ENCODE measurements at places on chromosomes 6 and 20.
A peak's percentile ranks its signal among the peaks of the same experiment; 100 is the strongest.

- DNase-seq, result peak; percentile 51
Measured at GRCh38 chr6:31729979-31730630, 1.0 kb upstream of the DDAH2 start.

- no peak for DNase-seq
Measured at GRCh38 chr6:135230711-135231468, 49.8 kb downstream of the MYB start.

DNA sequence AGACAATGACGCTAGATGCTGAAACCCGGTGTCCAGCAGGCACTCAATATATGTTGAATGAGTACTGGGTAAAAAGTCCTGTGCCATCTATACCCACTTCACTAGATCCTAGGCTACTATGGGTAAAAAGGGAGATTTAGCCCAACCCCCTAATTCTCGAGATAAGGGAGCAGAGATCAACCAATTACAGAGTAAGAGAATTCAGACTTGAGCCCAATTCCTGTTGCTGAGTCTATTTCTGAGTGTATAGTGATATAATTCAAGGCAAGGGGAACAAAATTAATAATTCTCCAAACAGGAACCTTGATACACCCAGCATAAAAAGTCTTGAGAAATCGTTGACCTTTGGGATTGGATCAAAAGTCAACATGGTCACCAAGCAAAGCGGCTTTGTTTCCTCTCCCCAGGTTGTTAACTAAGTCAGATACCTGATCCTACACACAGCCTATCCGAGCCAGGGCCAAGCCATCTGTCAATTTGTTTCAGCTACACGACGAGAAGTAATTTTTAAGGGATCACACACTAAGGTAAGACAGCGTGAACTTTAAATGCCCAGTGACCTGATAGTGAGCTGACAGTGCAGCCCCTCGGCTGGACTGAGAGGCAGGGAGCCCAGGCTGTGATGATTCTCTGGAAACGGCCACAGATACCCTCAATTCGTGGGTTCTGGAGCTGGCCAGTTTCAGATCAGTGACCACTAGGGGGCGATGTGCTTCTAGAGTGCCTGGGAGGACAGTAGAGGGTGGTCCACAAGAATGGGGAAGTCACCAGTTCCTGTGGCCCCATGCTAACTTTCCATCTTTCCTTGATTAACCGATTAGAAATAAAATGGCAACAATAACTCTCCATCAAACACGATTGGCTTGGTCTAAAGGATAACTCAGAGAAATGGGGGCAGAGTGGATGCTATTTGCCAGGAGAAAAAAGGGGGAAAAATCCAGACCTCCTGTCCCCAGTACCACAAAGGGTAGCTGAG lies 46.2 kb downstream of the SLC22A23 start:
- peak; percentile 41 for DNase-seq

GRCh38 chr6:126531286-126531685 lies 191.4 kb downstream of the CENPW start:
- no peak for DNase-seq

- DNase-seq, result no peak
Measured at GRCh38 chr20:1844325-1845162, 50.7 kb upstream of the SIRPA start.

GRCh38 chr6:45658958-45659357 lies 281.2 kb upstream of the SUPT3H start:
- DNase-seq, result peak; percentile 17

GRCh38 chr20:10513931-10514575 lies 78.9 kb downstream of the SLX4IP start:
- DNase-seq, result no peak

- peak; percentile 0 for DNase-seq
Measured at GRCh38 chr20:12053353-12053752, 135.7 kb downstream of the BTBD3 start.

- DNase-seq, result no peak
Measured at GRCh38 chr6:10386220-10386619, 28.7 kb downstream of the TFAP2A start.

DNA sequence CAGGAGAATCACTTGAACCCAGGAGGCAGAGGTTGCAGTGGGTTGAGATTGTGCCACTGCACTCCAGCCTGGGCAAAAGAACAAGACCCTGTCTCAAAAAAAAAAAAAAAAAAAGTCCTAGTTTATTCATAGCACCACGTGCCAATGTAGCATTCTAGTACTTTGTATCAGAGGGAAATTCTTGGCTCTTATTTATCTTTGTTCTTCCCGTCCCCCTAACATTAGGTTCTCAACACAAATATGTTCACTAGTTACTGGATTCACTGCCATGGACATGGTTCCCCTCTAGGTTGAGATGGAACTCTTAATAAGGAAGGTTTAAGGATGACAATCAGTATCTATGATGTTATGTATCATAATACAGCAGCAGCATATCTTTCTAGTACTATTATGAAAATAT lies 178.5 kb downstream of the KIF6 start:
- no peak for DNase-seq

- no peak for DNase-seq
Measured at GRCh38 chr6:166806217-166806838, 150.0 kb downstream of the RNASET2 start.

- DNase-seq, result no peak
Measured at GRCh38 chr20:15834857-15835256, 738.4 kb downstream of the KIF16B start.

GRCh38 chr20:42095221-42095620 lies 477.0 kb upstream of the CHD6 start:
- DNase-seq, result no peak

DNA sequence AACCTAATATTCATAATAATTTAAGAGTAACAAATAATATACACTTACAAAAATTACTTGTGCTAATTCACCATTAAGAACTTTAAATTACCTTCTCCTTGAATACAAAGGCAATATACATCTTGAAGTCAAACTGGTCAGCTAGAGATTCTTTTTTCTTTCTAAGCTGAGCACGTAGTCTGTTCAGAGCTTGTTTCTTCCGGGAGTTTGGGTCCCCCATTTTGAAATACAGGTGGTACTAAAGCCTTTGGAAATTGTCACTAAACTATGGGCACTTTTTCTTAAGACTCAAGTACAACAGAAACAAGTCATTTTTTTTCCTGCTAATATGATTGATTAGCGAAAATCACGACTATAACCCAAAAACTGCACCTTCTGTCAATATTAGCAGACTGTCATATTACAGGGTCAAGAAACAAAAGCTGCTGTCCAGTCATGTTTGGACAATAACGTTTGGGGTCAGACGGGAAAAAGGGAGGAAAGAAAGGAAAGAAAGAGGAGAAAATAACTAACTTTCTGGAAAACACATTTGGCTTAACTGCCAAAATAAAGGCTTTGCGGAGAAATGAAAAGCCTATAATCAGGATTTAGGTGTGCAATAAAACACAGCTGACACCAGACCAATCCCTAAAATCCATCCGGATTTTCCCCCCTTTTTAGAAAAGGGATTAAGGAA lies 367 bp downstream of the C6orf62 start:
- DNase-seq, result no peak

- no peak for DNase-seq
Measured at GRCh38 chr20:15563836-15564235, 1009.4 kb downstream of the KIF16B start.

DNA sequence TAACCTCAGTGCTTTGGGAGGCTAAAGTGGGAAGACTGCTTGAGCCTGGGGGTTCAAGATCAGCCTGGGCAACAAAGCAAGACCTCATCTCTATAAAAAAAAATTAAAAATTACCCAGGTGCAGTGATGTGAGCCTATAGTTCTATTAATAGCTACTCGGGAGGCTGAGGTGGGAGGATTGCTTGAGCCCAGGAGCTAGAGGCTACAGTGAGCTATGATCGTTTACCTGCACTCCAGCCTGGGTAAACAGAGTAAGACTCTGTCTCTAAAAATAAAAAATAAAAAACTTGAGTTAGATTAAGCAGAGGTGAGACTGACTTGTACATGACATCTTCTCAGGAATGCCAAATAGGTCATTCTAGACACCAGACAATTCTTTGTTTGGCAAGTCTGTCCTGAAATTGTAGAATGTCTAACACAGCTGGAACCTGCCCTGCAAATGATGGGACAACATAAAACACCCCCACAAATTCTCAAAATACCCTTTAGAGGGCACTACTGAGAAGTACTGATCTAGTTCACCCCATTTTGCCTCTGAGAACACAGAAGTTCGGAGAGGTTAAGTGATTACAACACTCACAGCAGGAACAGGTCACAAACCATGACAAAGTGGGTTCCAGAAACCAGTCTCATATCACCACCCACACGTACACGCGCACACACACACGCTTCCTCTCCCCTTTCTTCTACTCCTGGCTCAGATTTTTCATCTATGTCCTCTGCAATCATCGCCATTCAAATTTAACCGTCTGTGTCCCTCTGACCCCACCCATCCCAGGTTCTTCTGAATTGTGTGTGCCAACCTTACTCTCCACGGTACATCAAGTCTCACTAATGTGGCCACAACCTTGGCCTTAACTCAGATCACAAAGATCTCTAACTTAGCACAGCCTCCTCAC lies 38.3 kb downstream of the ARHGAP18 start:
- peak; percentile 90 for DNase-seq

- no peak for DNase-seq
Measured at GRCh38 chr20:29687438-29687837, 1570.0 kb upstream of the DEFB115 start.

DNA sequence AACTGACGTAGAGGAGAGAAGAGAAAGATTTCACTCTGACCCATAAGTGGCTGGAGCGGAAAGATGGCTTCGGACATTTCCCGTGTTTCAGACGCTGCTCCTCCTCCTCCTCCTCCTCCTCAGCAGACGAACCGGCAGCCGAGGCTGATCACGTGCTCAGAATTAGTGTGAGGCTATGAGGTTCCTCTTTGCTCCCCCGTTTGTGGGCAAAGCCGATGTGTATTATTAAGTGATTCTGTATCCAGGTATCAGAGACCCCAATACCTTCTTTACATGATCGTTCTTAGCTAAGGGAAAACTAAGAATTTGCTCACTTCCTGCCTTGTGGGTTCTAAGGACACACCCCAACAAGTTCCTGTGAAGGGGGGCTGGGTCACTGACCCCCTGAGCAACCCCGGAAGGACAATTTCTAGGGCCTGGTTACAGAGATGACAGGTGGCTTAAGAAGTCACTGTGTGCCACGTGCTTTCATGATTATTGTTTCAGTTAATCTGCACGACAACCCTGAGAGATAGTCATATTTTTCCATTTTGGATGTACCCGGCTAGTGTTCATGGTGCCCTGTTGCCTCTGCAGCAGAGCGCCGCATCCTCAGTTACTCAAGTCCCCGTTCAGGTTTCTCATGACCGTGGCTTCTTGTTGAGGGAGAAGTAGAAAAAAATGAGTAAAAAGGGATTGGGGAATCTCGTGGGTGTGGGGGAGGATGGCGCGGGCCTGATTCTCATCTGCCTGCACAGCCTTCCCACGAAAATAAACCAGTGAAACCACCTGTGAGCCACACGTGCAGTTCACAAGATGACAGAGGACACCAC lies 671.8 kb downstream of the QKI start:
- no peak for DNase-seq

GRCh38 chr6:73041051-73041450 lies 184.2 kb downstream of the KHDC1L start:
- DNase-seq, result no peak

DNA sequence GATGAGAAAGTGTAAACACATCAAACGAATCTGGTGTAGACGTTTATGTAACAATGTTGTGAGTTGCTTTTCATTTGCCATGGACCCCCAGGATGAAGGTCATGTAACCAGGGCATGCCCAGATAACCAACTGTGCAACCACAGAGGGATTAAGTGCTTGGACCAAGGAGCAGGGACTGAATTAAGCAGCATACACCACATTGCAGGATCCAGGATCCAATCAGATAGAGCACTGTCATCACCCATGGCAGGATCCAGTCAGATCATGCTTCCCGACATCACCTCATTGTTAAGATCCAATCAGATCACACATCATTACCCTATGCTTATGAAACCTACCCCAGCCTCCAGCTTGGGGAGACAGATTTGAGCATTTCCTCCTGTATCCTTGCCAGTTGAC lies 74.3 kb upstream of the RCAN2 start:
- DNase-seq, result no peak

DNA sequence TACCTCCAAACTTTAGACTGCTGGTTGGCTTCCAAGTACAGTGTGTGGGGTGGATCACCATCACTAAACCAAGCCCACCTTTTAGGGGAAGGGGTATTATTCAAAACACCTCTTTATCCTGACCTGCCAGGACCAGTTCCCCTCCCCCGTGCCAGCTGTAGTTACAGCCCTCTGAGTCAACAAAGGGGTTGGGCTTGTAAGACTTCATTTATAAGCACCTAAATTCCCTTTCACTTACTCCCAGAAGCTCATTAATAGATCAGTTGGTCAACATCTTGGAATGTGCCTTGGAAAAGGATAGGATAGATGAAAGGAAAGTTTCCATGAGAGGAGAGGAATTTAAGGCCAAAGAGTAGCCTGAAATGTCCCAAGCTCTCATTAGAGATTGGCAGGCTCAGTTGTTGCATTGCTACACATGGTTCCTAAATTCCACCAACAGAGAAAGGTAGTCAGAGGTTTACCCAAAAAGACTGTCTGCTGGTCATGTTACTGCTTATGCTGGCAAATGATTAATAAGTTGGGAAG lies 59.2 kb downstream of the TNFAIP3 start:
- DNase-seq, result no peak

DNA sequence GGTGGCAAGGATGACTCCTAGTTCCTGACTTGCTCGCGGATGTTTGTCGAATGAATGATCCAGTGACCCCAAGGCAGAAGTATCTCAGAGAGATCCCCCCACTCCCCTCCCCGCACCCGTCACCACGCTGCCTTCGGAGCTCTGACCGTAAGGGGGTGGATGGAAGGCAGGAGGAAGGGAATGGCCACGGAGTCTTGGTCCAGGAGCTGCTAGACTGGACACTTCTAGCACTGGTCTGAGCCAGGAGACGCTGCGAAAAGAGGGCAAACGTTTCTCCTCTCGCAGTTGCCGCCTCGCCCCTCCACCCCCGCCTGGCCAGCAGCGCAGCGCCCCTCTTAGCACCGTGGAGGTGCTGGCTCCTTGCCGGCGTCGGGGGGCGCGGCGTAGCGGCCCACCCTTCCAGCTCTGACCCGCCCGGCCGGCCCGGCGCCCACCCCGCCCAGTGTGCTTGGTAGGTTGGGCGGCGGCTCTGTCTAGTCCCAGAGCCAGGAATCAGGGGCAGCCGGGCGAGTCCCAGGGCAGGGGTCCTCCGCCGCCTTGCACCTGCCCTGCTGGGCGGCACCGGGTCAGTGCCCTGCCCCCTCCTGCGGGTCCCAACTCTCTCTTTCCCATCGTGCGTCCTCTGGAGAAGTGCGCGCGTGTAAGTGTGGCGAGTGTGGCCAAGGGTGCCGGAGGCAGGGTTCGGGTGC lies 2.4 kb upstream of the DBNDD2 start:
- no peak for DNase-seq

Measured in CD4-positive, alpha-beta T cell treated with Interleukin-4 for 4 hours (primary cell).